GM12864 (cell line): ENCODE measurements at places on chromosomes 2 and 18.

GRCh38 chr18:22344445-22344844, 73.3 kb downstream of the CTAGE1 start:
- DNase-seq: no peak

- no peak for DNase-seq
Measured at GRCh38 chr2:101107241-101107640, 43.9 kb downstream of the TBC1D8 start.

DNA sequence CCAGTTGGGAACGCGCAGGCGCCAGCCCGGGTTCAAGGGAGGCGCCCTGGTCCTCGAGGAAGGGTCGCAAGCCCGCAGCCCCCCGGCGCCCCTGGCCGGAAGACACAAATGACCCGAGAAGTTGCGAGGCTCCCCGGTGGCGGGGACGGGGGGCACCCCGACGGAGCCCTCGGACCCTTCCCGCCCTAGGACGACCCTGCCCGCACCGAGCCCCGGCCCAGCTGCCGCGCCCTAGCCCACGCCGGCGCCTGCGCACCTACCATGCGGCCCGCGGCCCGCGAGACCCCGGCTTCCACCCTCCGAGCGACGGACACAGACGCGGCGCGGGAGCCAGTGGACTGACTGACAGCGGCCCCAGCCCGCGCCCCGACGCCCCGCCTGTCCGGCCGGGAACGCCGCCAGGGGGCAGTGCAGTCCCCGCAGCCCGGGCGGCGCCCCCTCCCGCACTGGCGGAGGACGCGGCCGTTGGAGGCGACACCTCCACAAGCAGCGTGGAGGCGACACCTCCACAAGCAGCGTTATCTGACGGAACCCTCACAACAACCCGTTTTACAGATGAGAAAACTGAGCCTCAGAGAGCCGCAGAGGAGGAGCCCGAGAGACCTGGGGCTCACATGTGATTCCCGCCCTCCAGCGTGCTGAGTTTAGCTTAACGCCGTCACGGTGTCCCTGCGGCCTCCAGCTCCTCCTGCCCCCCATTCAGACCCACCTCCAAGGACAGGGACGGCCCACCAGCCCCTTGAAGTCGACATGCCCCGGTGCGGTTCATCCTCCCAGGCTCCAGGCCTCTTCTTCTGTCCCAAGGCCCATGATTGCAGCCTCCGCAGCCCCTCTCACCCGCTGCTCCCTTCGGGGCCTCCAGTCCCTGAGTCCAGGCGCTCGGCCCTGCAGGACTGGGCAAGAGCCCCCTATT, at the start of gene NMUR1:
TSS of gene NMUR1 (minus strand) at position 347 of the 913 bp plus-strand sequence. CDS start at position 263, 84 bp downstream.
- no peak for DNase-seq

DNA sequence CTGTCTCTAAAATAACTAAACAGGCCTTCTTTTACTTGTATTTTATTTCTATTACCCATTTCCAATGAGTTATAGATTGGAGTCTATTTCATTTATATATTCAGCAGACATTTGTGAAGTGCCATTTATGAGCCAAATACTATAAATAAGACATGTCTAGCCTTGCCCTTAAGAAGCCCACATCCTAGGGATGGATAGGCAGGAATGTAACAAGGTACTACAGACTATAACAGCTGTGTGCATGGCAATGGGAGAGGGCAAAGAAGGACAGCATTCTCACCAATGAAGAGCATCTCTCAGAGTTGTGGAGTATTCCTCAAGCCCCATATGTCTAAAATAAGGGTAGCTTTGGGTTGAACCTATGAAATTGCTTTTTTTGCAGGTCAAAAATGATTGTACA, 161.9 kb upstream of the RASGRP3 start:
- DNase-seq: no peak

DNA sequence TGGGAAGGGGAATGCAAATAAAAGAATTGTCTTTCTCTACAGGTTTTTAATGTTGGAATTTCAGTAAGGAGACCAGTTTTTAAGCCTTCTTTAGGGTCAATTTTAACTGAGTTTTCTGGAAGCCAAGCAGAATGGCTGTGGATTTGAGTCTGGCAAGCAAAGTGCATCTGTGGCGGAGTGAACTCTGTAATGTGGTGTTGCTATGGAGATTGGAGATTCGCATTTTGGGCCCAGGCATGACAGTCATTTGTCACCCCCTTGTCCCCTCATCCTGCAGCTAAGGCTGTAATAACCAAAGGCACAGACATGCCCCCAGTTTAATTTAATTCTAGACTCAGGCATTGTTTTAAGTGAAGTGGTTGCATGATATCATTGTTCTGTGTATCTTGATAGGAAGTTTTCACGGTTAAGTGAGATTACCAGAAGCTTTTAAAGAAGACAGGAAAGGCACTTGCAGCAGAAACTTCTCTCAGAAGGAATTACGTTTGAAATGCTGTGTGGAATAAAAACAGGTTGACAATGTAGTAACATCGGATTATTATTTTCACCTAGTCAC, 30.6 kb downstream of the ARMC9 start:
- DNase-seq: no peak

- DNase-seq: no peak
Measured at GRCh38 chr2:29394981-29395350, 279.8 kb downstream of the CLIP4 start.

DNA sequence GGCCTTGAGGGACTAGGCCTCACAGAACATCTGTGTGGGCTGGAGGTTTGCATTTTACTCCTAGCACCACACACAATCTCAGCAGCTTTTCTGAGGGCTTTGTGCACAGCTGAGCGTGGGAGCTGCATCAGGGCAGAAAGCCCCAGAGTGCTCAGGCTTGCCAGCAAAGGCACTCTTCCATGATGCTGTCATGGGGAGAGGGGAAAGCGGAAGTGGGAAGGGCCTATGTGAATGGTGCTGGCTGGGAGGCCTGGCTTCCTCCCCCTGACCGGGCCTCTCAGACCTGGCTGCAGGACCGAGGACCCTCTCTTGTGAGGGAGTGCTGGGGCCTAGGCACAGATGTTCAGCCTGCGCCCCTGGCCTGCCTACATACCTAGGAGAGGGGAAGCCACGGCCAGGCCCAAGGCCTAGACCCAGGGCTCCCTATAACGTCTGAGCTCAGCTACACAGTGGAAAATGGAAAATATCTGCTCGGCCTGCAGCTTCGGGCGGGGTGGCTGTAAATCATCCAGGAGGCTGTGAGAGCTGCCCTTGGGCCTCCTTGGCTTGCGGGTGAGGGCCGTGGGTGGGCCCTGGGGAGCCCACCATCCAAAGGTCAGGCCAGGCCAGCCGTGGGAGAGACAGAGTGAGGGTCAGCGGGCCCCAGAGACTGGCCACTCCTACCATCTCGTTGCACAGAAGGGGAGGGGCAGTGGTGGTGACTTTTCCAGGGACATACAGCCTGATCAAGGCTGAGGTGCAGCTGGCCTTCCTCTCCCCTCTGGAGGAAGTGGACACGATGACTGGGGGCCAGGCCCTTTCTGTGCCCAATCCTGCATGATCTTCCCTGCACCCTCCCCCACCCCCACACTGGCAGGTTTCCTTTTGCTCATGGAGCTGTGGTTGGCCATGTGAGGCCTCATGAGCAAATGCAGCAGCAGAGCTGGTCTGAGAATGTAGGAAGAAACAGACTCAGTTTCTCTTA, 22.8 kb downstream of the GLI2 start:
- no peak for DNase-seq
